ENCODE measurements at places on chromosomes 13 and 19.

- DNase-seq = no peak
Measured at GRCh38 chr13:74066937-74067336, 67.3 kb downstream of the KLF12 start.

DNA sequence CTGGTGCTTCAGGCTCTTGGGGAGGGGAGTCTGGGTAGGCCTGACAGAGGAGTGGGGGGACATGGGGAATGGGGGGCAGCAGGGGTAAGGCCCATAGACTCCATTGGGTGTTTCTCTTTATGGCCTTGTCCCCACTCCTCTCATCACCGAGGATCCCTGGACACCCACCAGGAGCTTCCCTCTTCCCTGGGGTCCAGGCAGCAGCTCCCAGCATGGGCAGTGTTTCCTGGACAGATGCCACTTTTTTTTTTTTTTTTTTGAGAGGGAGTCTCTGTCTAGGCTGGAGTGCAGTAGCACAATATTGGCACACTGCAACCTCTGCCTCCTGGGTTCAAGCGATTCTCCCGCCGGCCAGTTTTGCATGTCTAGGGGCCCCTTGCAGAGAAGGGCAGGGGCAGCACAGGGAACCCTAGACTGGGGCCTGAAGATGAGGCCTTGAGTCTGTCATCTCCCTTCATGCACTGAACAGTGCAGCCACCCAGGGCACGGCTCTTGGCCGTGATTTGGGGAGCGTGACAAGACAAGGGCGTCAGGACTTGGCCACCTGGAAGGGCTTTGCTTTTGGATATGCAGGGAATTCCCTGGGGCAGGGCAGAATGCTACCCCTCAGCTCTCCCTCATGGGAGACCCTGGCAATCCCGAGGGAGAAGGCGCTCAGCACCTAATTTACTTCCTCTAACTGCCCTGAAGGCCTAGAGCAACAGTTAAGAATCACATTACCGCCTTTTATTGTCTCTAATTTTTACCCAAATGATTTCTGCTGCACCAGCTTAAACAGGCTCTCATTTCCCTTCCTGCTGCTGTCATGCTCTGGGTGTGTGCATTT is 213.9 kb upstream of the ZNF536 start:
- DNase-seq = no peak

DNA sequence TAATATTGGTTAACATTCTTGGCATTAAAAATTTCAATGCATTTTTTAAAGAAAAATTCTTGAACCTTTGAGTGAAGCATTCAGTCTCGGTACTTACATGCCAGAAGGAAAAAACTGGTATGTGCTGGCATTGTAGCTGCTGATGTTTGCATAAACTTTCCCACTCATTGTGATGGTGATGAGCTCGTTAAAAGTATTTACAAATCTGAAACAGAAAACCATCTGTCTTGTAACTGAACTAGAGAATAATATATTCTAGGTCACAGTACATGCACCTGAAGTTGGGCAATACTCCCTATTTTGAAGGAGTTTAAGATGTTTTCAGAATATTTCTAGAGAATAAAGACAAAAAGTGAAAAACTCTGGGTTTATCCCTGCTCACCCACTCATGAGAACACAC is 64.1 kb downstream of the SLC15A1 start:
- DNase-seq = no peak

- no peak for DNase-seq
Measured at GRCh38 chr19:48613852-48614435, 932 bp downstream of the FAM83E start.

DNA sequence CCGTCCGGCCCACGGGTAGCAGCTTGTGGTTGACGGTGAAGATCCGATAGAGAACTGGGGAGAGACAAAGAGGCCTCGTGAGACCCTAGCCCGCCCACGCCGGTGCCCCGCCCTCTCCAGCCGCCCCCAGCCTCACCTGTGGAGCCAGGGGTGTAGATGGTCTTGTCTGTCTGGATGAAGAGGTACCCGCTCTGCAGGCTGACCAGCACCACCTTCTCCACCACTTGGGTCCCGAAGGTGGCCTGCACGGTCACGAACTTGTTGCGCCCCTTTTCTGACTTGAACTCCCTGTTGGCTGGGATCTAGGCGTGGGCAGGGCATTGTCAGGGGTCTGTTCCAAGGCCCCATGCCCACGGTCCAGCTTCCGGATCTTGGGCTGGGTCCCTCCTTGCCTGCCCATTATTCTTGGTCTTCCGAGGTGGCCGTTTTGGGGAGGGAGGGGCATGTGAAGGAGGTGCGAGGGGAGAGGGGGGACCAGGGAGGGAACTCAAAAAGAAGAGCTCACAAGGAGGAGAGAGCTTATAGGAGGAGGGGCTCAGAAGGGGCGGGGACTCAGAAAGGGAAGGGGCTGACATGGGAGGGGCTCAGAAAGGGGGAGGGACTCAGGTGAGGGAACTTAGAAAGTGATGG is 2.2 kb downstream of the C3 start:
- DNase-seq = no peak
